Activated CD4-positive, CD25-positive, alpha-beta regulatory T cell treated with anti-CD3 and anti-CD28 coated beads, Interleukin-2, amount 50 U/mL, for 72 hours (primary cell): ENCODE measurements at places on chromosomes 7 and 10.
A peak's percentile ranks its signal among the peaks of the same experiment; 100 is the strongest.

DNA sequence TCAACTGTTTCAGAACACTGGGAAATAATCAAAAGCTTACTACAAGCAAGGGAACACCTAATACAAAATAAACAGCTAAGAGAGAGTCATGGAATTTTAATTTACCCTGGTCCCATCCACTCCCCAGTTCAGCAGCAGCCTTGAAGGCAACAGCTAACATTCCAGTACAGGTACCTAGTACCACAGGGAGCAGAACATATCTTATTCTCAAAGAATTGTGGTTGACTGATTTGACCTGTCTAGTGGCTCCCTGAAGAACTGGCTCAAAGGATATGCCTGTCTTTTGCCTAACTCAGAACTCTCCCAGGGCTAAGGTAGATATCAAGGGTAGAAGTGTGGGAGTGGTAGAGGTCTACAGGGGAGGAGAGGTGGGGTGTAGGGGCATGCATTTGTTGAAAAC lies 32.3 kb downstream of the SMURF1 start:
- DNase-seq = no peak

DNA sequence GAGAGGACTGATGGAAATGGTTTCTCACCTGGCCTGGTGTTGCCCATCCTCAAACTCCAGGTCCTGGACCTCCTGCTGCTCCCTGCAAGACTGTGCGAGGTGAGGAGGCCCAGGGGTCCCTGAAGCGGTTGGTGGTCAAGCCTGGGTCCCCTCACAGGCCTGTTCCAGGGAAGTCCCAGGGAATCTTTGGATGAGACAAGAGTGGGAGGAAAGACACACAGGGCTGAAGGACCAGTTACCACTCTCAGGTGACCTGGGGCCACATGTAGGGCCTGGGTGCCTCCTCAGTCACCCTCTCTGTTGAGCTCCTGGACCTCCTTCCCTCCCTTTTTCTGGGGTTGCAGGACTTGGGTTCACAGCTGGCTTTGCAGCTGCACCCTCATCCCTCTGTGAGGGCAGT lies 42.6 kb upstream of the CXCL12 start:
- no peak for DNase-seq

GRCh38 chr10:44759122-44759521 lies 152.0 kb upstream of the TMEM72 start:
- no peak for DNase-seq

DNA sequence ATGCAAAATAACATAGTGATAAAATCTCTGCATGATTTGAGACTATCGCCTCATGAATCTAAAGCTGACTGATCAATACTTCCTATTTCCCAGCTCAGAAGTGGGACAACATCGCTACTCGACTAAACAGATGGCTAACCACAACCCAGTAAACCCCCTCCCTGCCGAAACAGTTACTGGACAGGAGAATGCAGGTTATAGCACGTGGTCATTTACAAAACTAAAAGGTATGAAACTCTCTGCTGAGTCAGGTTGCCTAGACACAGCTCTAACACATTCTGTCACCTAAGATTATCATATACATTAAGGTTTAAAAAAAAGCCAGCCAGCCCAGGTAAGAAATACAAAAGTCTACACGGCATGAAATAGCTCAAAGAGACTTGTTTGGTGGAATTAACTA lies 64.0 kb downstream of the CTBP2 start:
- DNase-seq = no peak

DNA sequence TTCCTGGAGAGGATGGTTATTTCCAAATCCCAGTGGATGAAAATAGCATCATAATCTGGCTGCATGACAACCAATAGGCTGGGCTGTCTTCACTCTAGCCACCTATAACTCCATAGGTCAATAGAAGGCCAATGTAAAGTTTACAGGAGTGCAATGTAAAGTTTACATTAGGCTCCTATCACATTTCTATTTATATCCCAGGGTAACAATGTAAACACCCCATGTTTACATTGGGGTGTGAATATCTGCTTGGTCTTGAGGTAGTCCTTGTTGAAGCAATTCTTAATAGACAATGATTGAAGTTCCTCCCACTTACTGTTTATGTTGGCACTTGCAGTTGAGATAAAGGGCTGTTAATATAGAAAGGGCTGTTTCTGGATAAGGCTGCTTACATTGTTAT lies 21.5 kb downstream of the CH25H start:
- no peak for DNase-seq

GRCh38 chr10:55449981-55450380 lies 649.0 kb upstream of the PCDH15 start:
- DNase-seq = no peak

DNA sequence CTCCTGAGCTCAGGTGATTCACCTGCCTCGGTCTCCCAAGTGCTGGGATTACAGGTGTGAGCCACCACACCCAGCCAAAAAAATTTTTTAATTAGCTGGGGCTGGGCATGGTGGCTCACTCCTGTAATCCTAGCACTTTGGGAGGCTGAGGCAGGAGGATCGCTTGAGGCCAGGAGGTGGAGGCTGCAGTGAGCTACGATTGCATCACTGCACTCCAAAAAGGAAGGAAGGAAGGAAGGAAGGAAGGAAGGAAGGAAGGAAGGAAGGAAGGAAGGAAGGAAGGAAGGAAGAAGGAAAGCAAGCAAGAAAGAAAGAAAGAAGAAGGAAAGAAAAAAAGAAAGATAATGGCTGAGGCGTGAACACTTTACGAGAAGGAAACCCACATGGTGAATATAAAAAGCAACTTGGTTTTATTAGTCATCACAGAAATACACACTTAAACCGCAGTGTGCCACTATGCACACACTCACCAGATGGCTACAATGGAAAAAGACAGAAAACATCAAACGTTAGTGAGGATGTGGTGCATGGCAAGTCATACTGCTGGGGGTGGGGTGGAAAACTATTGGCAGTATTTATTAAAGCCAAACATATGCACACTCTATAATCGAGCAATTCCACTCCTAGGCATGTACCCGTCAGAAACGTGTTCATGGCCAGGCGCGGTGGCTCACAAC lies 4.4 kb upstream of the CCL26 start:
- DNase-seq = no peak

DNA sequence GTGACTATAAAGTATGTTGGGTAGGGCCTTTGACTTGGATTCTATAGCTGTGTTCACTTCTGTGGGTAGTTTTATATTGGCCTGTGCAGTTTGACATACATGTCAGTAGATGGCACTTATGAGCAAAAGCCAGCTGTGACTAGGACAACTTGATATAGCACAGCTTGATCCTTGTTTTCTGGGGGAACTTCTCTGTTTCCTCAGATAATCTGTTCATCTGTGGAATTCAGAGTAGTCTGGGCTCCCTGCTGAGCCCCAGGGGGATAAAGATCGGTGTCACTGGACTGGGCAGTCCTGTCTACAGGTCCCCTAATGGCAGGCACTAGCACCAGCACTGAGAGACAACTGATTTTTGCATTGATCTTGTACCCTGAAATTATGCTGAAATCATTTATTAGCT lies 25.4 kb downstream of the CYP2C9 start:
- no peak for DNase-seq

- no peak for DNase-seq
Observed at GRCh38 chr10:12130237-12130872, 878 bp downstream of the SEC61A2 start.

DNA sequence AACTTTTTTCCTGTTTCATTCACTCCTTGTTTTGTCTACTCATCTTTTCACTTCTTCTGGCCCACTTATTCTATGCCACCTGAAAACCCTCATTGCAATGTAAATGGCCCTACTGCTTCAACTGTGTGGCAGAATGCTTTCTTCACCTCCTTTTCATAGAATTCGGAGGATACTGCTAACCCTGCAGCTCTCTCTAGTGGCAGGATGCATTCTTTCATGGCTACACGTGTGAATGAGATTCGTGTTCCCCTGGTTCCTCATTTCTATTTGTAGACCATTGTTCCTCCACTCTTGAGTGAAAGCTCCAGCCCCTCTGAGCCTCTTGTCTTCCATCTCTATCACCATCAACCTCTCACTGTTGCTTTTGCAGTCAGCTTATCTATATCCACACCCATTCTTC lies 20.9 kb upstream of the CYP26C1 start:
- DNase-seq = no peak

DNA sequence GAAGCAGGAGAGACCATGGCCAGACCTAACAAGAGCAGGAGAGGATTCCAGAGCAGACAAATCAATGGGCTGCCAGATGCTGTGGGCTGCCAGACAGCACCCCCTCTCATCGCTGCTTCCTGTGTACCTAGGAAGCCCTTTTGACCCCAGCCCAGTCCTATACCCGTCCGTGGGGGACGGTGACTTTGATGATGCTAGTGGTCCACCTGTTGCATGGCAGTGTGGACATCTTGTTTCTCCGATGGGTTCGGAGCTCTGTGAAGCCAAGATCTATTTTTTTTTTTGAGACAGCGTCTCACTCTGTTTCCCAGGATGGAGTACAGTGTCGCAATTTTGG lies 18.2 kb upstream of the GDI2 start:
- DNase-seq = no peak

GRCh38 chr7:41554481-41554880 lies 148.4 kb downstream of the INHBA start:
- no peak for DNase-seq

DNA sequence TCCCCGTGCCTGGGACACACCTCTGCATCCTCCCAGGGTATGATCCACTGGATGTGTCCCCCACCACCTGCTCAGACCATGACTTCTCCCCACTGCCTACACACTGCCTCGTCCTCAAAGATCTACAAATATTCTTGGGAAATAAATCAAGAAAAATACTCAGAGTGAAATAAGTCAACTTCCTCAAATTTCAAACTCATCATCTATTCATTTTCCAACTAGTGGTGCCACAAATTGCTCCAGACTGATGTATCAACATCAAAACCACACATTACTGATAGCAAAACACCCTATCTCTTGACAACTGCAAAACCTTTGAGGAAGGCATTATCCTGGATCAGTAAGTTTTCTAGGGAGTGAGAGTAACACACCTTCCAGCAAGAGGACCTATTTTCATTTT lies 87.7 kb downstream of the GRB10 start:
- DNase-seq = no peak

DNA sequence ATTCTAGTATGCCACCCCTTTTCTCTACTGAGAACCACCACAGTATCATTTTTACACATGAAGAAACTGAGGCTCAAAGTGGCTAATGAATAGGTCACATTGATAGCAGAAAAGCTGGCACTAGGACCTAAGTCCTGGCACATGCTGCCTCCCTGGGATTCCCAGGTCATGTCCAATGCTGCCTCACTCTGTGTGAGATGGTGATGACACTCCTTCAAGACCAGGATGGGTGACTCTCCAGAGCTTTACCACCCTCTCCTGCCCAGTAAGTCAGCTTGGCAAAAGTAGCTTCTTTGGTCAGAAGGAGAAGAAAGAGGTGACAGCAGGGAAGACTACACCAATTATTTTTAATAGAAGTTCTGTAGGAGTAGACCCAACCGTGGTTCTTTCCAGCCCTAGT lies 13.3 kb upstream of the AKR1B10 start:
- DNase-seq = no peak

DNA sequence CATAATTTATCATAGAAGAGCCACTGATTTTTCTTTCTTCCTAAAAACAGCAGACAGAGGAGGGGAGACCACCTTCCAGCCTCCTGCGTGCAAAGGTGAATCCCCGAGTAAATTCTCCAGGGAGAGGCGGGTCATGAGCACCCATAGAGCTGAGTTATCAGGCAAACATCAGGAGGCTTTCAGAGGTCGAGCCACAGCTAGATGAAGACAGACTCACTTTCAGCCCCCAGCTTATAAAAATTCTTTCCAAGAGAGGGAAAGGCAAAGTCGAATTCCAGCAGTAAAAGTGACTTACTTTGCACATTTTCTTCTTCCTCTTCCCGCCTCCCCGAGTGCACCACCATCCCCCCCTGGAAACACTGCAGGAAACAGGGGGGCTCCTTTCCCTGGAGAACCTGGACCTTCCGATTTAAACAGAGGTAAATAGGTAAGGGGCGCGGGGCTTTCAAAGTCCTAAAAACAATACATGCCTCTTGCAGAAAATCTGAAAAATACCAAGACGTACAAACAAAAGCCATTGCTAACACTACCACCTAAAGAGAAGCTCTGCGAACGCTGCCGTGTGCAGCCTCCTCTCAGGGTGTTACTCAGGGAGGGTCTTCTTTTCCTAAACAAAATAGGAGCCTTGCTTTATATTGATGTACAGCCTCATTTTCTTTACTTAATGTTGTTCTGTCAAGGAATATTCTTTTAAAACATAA lies 163.8 kb downstream of the SVIL start:
- no peak for DNase-seq

GRCh38 chr10:32103721-32104120 lies 47.5 kb upstream of the KIF5B start:
- no peak for DNase-seq

- DNase-seq = peak; percentile 35
Observed at GRCh38 chr7:100799037-100799896, 28.1 kb downstream of the EPHB4 start.

DNA sequence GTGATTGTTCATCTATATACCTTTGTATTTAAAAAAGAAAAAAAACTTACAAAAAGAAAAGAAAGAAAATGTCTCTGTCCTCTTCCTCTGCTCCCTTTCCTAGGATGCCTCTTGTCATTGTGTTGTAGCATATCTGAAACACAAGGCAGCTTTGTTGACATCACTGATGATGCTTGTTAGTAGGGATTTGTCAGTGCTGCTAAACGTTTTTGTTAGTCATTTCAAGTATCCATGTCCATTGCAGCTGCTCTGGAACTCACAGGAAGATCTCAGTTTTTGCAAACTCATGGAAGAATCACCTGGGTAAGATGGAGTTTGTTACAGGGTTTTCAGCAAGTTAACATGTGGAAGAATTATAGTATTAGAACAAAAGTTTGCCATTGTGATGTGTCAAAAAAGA lies 123.6 kb downstream of the CCSER2 start:
- no peak for DNase-seq

GRCh38 chr7:17626235-17626634 lies 314.1 kb downstream of the SNX13 start:
- no peak for DNase-seq

DNA sequence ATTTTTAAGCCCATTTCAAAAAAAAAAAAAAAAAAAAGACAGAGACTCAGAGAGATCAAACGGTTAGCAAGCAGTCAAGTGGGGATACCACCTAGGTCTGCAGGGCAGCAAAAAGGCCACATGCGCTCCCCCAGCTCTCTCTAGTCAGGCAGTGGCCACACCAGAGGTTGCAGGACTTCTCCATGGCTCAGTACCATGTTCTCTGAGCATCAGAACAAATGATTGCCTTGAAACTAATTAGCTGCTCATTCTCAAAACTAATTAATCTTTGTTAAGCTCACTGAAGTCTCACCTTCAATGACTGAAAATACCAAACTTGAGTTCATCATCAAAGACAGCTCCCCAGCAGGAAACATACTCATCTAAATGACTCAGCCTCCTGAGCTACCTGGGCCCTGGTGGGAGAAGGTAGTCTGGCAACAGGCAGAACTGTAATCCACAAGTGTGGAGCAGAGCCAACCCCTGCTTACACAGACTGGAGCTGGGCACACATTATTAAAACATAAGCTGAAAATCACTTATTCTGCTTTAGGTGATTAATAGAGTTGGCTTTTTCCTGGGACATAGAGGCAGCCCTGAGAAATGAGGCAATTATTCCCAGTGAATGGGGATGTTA lies 319.6 kb downstream of the GRID1 start:
- no peak for DNase-seq
